T1000 (cell line): ENCODE measurements at places on chromosomes 12 and 14.

DNA sequence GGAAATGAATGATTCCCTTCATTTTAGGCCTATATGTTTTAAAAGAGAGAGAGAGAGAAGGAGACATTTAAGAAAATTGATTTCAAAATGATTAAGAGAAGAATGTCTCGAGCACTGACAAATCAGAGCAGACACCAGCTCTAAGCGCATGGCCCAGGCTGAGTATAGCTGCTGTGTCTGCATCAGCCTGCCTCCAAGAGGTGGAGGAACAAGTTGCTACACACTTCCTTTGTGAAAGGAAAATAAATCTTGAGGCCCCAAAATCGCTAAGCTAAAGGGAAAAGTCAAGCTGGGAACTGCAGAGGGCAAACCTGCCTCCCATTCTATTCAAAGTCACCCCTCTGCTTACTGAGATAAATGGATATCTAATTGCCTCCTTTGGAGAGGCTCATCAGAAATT lies 728.7 kb upstream of the TMEM132C start:
- DNase-seq, result no peak

DNA sequence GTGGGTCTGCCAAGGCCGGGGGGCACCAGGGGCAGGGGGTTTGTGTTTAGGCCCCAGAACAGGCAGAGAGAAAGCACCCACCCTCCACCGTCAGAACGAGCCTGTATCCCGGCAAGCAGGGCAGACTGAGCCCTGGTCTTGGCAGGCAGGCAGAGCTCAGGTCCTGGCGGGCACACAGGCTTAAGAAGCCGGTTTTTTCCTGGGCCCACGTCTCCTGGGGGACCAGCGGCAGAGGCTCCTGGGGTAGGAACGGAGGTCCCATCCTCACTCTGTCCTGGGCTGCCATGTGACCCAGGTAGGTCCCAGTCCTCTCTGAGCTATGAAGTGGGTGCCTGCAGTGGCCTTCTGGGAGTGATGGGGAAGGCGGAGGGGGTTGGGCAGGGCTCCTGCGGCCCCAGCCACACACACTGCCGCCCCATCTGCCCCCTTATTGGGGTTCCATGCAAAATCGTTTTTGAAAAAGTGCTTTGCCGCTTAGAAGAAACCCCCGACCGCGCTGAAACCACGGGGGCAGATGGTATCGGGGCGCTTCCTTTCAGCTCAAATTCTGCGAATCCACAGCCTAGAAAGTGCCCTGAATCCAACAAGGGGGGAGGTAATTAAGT lies 24.2 kb downstream of the SH2B3 start:
- no peak for DNase-seq

DNA sequence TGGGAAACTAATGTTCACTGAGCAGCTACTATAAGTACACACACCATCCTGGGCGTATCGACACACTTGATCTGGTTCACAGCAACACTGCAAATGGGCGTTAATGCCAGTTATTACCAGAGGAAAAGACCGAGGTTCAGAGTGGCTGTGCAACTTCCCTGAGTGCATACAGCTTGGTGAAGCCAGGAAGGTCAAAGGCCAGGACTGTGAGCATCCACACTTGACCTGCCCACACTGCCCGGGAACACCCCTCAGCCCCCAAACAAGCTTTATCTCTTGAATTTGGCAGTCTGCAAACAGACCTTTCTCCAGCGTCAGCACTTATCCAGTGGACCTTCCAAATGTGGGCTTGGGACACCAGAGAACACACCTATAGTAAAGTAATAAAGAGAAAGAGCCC lies 312.6 kb downstream of the BCL11B start:
- no peak for DNase-seq

DNA sequence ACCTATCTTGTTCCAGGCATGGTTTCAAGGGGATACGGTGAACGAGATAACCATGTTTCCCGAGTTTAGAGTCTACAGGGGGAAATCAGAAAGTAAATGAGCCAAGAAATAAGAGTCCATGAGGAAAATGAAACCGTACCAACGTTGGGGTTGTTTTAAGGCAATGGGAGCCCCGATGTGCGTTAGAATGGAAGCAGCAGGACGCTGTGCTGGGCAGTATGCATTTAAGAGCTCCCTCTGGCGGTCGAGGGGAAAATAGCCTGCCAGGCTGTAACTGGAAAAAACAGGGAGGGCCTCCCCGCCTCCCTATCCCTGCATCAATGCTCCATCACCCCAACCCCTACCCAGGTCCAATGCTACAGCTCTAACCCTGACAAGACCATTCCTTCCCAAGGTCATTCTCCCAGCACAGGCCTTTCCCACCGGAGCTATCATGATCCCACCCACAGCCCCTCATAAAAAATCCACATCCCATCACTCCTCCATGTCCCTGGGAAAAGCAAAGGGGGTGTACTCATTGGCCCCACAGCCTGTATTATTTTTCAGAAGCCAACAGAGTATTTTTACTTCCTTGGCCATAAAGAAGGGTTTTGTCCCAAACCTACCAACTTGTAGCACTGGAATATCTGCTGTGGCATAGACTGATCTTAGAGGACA lies 226.3 kb upstream of the NOS1 start:
- no peak for DNase-seq

- DNase-seq, result no peak
Observed at GRCh38 chr12:100395811-100396210, 38.9 kb downstream of the SLC17A8 start.

GRCh38 chr12:53057816-53058500 lies 8.1 kb downstream of the TNS2 start:
- DNase-seq, result no peak

DNA sequence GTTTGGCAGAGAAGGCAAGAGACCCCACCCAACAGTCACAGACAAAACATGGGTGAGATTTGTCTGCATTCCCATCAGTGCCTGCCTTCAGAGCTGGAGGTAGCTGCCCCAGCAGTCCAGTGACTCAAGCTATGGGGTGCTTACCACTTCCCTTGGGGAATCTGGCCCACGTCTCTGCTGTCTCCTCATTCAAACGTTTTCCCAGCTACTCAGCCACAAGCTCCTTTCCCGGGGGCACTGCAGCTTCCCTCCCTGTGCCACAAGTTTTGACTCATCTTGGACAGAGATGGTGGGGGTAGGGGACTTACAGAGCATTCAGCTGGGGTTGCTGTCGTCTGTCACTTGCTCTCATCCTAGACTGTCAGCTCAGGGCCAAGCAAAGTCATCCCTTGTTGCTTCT lies 66.6 kb downstream of the FBXL14 start:
- peak; percentile 72 for DNase-seq

GRCh38 chr14:100711493-100711892 lies 15.2 kb upstream of the DLK1 start:
- DNase-seq, result no peak
